Sciatic nerve (tissue), 2 donors: ENCODE measurements at places on chromosomes 6 and 20.
A peak's percentile ranks its signal among the peaks of the same experiment; 100 is the strongest.

DNA sequence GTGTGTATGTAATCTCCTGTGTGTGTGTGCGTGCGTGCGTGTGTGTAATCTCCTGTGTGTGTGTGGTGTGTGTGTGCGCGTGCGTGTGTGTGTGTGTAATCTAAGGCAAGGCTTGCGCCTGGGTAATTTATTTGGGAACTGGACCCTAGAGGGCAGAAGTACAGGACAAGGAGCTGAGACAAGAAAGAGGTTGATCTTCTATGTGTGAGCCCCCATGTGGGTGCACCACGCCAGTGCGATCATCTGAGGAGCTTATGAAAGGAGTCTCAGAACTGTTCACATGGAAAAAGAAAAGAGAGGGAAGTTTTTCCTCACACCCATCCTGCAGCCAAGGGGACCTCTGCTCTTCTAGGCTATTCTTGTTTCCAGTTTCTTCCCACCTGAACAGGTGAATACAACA, 220.1 kb upstream of the GGTLC1 start:
- DNase-seq = no peak

DNA sequence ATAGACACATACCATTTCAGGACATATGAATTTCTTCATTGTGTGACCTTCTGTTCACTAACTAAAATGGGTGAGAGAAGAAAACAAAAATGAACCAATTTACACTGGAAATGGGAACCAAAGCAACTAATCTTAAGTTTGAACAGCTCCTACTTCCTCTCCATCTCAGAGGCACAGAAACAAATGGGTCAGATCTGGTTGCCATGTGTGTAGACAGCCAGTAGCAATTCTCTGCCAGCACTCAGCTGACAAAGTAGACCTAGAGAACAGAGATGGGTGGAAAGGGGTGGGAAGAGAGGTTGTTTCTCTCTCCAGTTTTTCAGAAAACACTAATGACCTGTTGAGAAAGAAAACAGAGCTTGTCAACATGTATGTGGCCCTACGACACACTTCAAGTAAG, 14.3 kb upstream of the POPDC3 start:
- no peak for DNase-seq

GRCh38 chr20:21509597-21510371, 4.1 kb downstream of the NKX2-2 start:
- no peak for DNase-seq

DNA sequence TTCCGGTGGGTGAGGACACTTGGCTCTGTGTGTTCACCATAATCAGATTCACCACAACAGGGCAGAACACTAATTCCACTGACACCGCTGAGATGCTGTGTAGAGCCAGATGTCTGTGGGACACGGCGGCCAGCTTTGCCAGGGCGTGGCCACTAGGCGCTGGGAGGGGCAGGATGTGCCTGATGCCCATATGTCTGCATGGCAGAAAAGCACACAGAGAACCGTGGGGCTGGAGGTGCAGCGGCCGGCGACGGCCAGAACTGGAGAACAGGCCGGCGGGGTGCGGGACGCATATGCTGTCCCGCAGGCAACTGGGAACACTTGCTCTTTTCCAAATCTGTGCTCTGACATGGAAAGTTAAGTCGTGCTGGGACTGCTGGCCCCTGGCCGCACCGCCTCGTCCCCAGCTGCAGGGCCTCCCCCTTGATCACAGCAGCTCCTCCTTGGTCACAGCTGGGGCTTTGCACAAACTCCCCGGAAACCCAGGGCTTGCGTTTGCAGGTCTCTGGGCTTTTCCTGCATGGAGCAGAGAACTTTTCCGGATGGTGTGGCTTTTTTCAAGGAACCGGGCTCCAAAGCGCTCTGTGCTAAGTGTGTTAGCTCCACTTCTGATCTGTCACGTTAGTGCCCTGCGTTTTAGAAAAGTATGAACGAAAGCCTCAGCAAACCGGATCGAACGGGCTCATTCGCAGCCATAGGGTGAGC, 31.1 kb downstream of the NTSR1 start:
- DNase-seq = no peak

DNA sequence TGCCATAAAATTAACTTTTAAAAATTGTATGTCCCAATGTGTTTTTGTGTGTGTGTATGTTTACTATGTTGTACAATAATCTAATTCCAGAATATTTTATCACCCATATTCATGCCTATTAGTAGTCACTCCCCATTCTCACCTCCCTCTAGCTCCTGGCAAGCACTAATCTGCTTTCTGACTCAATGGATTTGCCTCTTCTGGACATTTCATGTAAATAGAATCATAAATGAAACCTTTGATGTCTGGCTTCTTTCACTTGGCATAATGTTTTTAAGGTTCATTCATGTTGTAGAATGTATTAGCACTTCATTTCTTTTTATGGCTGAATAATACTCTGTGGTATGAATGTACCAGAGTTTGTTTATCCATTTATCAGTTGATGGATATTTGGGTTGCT, 15.4 kb downstream of the SH3BGRL2 start:
- no peak for DNase-seq

- no peak for DNase-seq
These were observed 49.0 kb downstream of the SCAF8 start for GRCh38 chr6:154782193-154782592.

DNA sequence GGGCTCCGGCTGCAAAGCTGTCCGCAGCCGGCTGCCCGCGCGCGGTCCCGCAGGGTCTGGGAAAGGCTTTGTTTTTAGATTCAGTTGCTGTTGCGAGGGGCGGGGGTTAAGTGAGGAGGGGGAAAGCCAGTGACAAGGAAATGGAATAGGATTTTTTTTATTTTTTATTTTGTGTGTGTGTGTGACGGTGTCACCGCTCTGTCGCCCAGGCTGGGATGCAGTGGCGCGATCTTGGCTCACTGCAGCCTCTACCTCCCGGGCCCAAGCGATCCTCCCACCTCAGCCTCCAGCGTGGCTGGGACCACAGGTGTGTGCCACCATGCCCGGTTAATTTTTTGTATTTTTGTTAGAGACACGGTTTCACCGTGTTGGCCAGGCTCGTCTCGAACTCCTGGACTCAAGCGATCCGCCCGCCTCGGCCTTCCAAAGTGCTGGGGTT, 615 bp upstream of the UBE2J1 start:
- no peak for DNase-seq

GRCh38 chr6:32194825-32195651, 2.6 kb upstream of the GPSM3 start:
- no peak for DNase-seq

- DNase-seq = no peak
These were observed 437.1 kb downstream of the GRIK2 start for GRCh38 chr6:101830501-101831031.

DNA sequence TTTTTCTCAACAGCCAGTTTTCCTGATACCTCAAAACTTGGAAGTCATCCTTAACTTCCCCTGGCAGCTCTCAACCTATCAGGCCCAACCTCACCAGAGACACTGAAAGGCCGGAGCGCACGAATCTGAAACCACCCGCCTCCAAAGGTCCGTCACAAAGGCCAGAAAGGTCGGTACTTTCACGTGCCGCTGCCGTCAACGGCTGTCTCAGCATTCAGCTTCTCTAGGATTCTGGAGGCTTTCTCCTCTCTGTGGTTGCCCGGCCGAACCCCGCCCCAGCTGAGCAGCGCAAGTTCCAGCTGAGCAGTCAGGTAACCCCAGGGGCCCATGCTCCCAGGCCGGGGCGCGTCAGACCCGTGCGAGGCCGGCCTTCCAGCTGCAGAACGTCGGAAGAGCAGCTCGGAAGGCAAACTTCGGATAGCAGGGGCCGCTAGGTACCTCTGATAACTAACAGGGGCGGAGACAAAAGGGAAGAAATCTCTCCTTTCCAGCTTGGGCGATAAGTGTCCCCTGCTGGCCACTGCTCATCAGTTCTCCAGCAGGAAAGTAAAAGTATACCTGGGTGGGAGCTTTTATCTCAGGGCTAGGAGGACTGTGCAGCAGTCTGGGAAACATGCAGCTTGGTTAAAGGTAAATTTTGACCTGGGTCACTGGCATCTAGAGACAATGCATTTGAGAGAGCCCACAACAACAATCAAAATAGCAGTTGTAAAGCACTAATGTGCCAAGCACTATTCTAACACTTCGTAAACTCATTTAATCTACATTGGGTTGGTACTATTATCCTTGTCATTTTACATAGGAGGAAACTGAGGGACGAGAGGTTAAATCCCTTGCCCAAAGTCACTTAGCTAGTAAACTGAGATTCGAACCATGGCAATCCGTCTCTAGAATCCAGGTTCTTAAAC, 16.1 kb downstream of the ZSCAN12 start:
- DNase-seq = peak; percentile 85

DNA sequence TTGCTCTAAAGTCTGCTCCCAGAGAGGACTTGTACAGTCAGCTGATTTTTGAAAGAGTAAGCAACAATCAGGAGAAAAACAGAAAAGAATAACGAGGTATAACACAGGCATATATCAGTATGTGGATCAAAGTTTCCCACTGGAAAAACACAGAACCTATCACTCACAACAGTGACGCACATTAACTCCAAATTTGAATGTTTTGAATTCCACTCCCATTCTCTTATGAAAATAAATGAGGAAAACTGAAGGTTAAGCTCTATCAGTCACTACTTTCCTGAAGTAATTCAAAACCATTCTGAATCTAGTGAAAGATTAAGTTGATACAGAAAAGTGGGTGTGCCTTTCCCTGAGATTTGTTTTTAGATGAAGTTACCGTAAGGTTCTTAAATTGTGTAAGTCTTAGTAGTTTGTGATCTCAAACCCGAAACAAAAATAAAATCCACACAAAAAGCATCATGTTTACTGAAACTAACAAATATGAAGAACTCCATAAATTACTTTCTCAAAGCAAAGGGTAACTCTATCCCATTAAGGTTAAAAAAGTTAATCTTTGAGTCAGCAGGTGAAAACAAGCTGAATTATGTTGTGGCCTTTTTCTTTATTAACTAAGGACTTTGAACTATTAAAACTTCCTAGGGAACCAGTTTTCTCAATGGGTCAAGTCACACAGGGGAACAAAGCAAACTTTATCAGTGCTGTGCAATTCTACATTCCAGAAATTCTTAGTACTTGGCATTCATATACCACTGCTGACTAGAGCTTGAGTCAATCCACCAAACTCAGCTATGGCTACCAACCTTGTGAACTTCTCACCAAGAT, 115.7 kb downstream of the OGFRL1 start:
- no peak for DNase-seq

DNA sequence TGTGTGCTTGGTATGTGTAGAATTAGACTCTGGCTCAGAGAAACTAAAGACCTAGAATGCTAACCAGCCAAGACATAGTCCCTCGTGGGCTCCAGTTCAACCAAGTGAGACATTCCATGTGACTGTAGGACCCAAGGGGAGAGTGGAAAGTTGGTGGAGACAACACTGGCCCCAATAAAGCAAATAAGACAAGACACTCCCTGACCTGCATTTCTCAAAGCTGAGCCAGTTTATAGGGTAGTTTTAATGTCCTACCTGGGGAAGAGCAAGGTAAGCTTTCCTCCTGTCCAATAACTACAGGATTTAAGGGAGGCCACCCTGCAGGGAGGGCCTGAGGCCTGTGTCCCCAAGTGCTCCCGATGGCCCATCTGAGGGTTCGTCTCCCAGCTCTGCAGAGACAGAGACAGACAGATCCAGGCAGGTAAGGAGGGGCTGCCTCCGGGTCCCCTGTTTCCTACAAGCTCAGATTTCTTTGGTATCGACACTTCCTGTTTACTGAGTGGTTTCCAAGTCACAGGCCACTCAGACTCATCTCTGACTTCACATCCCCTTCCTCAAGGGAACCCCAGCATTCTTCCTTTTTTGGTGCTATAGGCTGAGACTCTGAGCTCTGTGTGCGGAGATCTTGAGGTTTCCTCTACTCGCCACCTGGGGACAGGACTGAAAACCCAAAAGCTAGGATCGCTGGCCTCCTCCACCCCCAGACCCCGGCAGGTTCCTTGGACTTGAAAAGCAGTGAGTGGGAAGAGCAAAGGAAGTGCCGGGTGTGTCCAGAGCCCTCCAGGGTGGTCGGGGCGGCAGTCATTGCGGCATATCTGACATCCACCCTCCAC, 92.4 kb downstream of the PRND start:
- DNase-seq = no peak

GRCh38 chr20:63499338-63499969, 571 bp upstream of the EEF1A2 start:
- DNase-seq = no peak

DNA sequence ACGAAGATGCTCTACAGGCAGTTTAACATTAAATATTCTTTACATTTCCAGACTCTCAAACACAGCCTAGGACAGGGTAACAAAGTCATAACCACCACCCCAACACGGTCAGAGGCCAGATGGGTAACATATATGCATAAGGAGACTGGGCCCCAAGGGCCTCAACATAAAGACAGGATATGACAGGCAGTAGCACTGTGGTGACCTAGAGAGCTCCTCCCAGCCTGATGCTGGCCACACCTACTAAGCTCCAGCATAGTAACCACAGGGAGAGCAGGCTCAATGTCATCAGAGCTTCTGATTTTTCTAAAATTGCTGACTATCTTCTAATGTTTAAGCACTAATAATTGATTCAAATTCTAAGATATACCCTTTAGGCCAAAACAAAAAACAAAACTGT, 21.7 kb downstream of the SMLR1 start:
- no peak for DNase-seq

- no peak for DNase-seq
These were observed 18.9 kb downstream of the GSTA4 start for GRCh38 chr6:52976149-52976548.

GRCh38 chr6:3088446-3088845, 20.2 kb downstream of the RIPK1 start:
- DNase-seq = no peak

DNA sequence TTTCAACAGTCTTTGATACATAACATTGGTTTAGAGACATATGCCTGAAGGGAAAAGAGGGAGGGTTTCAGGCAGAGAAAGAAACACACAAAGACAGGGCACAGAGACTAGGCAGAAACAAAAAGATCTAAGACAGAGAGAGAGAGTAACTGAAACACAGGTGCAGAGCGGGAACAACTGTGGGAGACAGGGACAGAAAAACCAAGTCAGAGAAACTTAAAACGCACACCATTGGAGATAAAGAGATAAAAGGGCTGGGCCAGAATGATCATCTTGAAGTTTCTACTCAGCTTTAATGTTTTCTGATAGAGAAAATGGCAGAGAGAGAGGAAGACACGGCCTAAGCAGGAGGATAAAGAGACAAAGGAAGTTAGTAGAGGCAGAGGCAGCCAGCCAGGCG, 11.8 kb downstream of the UNC5CL start:
- DNase-seq = no peak

DNA sequence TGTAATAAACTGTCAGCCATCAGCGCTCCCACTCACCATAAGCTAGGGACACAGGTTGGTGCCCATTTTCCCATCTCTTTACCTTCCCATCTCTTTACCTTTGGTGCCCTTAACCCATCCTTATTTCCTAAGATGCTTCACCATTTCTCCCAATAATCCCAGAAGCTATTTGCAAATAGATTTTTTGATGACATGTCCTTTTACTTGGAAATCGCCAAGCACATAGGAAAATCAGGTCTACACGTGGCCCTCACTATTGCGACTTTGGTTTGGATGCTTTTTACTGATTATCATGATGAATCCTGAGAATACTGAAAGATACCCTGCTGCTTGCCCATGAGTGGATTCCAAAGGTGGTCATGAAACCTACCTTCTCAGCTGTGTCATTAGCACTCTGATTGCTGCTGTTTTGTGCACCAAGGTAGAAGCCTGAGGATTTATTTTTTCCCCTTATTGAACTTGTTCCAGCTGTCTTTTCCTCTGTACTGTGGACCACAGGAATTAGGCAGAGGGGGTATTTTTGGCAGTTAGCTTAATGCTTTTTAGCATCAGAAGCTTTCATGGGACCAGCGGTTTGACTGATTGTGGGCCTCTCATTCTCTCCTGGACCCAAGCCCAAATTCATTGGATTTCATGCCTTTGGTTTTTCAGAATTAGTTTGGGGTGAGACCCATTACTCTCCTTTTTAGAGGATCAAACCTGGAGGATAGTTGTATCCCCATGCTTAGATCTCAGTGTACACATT, 229.6 kb upstream of the RIN2 start:
- DNase-seq = no peak
